ENCODE measurements at places on chromosomes 5 and 9. TPM values are rescaled to one million over a fixed set of nuclear protein-coding genes. Genes with fewer than 3 reads are reported as not detected.

PTPDC1 gene
- total RNA-seq: 10.2 TPM

CDK7 gene
- total RNA-seq: 25.4 TPM

SPATA31A3 gene
- total RNA-seq: not detected

RGS14 gene
- total RNA-seq: 122 TPM

GKAP1 gene
- total RNA-seq: 17.5 TPM

- DNase-seq: no peak
Measured at GRCh38 chr9:12766357-12766756, 8.5 kb upstream of the LURAP1L start.

DNA sequence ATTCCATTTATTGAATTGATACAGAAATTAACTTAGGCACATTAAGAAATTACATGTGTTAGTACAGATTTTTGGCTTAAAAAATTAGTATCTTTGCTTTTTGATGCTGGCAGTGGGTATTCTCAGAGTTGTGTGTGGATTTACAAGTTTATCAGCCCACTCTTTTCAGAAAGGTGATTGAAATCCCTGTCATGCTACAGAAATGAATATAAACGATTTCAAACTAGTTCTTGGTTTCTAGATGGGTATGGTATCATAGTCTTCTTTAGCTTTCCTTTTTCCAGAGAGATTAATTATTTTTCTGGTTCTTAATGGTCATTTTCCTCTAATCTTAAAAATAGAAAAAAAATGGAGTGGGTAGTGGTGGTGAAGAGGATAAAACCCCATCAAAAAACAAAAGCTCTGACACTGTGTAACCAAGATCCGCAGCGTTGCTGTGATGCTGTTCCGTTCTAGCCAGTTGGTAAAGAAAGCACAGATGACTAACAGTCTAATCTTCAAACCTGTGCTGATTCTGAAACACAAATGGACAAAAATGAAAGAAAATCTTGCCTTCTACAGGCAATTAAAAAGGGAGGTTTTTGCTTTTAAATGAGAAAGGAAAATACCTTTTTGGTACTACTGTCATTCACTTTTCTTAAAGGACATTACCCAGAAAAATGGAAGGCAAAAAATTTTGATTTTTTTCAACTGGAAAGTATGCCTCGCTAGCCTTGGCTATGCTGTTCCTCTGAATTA lies 5.2 kb downstream of the LRRTM2 start:
- no peak for DNase-seq

GRCh38 chr9:21583628-21584377 lies 101.7 kb upstream of the IFNE start:
- no peak for DNase-seq

- DNase-seq: no peak
Measured at GRCh38 chr5:95317085-95317484, 32.2 kb upstream of the MCTP1 start.

All from naive thymus-derived CD8-positive, alpha-beta T cell (primary cell).